Activated T-helper 1 cell treated with anti-CD3 and anti-CD28 coated beads, Interleukin-2, amount 50 U/mL, for 16 hours (primary cell): ENCODE measurements at places on chromosomes 3 and 15.

DNA sequence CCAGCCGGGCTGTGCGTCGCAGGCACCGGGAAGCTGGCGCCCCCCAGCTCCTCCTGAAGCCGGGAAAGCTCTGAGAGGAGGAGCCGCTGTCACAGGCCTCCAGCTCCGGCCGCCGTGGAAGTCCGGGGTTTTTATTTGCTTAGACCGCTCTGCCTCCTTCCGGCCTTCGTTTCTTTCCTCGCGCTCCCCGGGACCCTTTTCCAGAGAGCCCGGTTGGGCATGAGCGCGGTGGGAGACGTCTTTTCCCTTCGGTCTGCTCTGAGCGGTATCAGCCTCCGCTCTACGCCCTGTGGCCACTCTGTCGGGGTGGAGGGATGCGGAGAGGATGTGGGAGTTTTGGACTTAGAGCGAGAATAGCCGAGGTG, 559 bp downstream of the SENP5 start:
- DNase-seq: no peak

- no peak for DNase-seq
Observed at GRCh38 chr3:71109241-71109976, 474.1 kb downstream of the FOXP1 start.

DNA sequence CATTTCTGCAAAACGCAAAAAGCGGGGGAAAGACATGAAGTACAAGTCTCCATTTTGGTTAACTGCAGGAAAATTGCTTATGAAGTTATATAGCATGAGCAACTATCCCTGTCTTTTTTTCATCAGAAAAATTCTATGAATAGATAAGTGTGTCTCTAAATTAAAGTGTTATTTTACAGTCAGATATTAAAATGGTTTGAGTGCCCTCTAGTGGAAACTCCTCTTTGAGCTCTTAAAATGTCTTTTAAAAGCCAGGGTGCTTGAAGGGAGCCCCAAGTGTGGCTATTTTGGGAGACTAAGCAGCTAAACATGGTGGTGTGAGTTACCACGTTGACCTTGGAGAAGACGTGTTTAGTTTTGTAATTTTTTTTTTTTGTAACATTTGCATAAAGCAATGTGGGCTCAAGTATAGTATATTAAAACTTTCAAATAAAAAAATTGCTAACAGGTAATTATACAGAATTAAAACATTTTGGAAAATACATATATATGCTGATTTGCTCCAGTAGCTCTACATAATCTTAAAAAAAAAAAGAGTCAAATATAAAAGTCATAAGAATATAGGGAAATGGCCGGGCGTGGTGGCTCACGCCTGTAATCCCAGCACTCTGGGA, 77.2 kb downstream of the PPP2R3A start:
- DNase-seq: no peak

GRCh38 chr3:186477876-186478275, 66.3 kb downstream of the CRYGS start:
- DNase-seq: no peak

DNA sequence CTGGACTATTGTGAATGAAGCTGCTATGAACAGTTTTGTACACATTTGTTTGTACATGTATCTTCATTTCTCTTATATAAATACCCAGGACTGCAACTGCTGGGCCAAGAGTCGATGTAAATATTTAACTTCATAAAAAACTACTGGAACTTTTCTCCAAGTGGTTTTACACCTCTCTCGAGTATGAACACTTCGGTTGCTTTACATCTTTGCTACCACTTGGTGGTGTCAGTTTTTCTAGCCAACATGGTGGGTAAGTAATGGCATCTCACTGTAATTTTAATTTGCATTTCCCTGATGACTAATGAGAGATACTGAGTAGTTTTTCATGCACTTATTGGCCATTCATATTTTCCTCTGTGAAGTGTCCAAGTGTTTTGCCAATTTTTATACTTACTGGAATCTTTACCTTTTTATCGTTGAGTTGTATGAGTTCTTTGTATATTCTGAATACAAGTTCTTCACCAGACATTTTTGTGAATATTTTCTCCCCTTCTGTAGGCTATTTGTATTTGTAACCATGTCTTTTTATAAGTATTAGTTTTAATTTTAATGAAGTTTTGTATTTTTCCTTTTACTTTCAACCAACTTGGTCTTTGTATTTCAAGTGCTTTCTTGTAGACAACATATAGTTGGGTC, 44.4 kb downstream of the PCOLCE2 start:
- no peak for DNase-seq

- no peak for DNase-seq
Observed at GRCh38 chr3:79183496-79183895, 584.3 kb downstream of the ROBO1 start.

- no peak for DNase-seq
Observed at GRCh38 chr15:85865070-85865684, 70.5 kb upstream of the KLHL25 start.

- no peak for DNase-seq
Observed at GRCh38 chr15:29788433-29789034, 33.7 kb downstream of the TJP1 start.

DNA sequence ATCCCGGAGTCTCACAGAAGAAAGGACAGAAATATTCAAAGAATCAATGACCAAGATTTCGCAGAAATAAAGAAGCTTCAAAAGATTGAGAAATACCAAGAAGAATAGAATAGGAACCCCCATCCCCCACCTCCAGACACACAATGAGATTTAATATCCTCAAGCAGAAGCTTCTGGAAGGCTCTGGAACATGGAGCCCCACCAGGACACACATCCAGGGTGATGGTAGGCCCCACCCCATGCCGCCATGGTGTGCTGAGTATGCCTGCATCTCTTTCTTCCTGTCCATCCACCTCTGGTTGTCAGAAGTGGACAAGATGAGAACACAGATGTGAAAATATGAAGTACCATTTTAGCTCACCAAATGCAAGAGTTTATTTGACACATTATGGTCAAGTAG, 19.3 kb downstream of the PRR23E start:
- no peak for DNase-seq

GRCh38 chr3:134794950-134795745, at the start of gene EPHB1:
Gene EPHB1 (plus strand): TSS chr3:134795260.
- DNase-seq: no peak

GRCh38 chr3:44000586-44000985, 241.1 kb upstream of the TOPAZ1 start:
- no peak for DNase-seq

GRCh38 chr3:12452361-12453330, 31.6 kb upstream of the TSEN2 start:
- DNase-seq: no peak

- no peak for DNase-seq
Observed at GRCh38 chr3:99084156-99084555, 182.7 kb upstream of the DCBLD2 start.

DNA sequence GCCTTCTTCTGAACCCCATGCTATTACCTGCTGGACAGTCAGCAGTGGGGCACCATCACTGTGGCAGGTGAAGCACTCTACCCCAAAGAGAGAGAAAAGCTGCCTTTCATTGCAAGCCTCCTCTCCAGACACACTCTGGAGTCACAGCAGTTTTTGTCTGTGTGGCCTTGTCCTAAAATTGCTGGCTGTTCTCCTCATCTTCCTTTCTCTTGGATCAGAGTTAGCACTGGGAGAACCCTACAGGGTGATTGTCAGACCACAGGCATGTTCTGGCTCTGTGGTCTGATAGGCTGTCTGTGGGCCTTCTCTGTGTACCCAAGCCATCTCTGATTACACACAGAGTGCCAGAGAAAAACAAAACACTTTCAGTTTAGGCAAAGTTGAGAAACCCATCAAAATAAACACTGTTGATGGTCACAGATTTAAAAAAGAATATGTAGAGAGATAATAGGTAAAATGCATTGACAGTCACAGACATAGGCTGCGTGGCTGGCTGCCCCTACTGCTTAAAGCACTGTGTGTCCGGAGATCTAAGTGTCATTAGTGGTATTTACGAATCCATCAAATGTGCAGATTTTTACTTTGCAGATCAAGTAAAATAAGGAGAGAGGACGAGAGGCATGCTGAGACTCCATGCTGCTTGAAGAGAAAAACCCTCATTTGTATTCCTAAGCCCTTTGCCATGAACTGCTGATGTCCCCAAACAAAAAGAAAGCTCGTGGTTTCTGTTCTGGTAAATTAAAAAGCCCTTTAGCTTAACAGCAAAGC, 689.9 kb downstream of the TUSC7 start:
- no peak for DNase-seq

DNA sequence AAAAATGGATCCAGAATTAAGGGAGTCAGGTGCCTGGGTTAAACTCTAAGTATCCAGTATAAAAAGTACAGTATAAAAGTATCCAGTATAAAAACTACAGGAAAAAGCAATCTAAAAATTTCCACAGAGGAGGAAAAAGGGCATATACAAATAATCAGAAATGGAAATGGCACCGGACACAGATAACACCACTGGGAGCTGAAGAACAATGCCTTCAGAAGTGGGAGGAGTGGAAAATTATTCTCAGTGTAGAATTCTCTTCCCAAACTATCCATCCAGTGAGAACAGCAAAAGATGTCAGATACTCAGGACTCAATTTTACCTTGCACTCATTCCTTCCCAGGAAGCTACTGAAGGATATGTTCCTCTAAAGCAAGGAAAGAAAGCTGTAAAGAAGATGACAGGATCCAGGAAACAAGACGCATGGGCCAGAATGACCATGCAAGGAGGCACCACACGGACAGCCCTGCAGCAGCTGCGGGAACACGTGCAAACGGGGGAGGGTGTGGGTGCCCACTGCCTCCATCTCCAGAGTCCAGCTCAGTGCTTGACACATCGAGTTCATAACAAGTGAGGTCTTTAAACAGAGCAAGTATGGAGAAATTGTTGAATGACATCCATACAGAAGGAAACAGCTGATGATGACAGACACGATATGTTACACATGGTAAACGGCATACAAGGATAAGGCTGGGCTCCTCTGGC, 68.5 kb downstream of the CHSY1 start:
- DNase-seq: no peak

DNA sequence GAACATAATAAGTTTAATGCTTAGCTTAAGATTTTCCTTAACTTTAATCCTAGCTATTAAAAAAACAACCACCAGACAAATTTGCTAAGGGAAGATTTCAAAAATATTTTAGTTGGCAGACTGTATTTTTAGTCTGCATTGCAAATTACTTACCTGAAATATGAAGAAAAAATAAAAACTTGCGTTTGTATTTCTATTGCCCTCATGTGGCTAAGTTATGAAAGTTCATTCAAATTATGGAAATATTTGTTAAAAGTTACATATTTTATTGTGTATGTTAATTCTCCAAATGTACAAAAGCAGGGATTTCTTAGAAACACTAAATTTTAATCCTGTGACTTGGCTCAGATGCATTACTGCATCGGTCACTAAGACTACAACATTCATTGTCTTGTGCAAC, 15.0 kb downstream of the GTF2A2 start:
- no peak for DNase-seq

- peak; percentile 4 for DNase-seq
Observed at GRCh38 chr15:21260966-21261395, 179.3 kb downstream of the POTEB3 start.

DNA sequence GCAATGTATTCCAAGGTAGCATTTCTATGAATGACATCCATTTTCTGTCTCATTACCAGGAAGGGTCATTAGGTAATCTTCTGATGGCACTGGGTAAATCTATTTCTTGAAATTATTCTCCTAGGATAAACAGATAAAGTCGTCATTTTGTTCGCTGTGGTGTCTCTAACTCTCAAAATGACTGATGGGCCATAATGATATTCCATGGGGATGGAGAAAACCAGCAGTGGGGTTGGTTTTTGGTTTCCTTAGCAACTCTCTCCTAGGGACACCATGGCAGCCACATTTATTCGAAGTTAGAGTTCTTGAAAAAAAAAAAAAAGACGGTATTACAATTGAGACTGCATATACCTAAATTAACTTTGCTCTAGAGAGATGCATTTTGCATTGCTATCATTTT, 231.3 kb upstream of the SLCO3A1 start:
- no peak for DNase-seq

GRCh38 chr3:112143689-112144088, 10.6 kb upstream of the GCSAM start:
- DNase-seq: no peak

DNA sequence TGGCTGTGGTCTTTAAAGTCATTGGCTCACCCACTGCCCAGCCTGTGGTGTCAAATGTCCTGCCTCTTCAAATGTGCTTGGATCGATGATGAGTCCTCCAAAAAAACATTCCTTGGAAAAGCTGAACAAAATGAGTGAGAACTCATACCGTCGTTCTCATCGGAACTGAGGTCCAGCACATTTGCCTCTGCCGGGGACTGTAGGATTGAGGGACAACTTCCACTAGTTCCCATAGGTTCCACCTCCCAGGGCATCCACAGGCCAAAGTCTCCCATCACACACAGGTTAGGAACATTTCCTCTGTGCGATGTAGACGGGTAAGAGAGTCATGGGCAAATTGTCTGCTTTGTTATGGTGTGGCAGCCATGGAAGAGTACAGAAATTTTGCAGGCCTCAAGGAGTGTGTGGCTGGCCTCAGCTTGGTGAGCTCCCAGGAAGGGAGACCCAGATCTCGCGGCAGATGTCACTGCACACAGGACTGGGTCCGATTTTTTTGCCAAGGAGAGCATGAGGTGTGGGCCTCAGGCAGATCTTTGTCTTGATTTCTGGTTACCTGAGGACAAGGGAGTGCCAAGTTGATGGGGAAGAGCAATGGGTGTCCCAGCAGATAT, 115.7 kb downstream of the SNRPN start:
- no peak for DNase-seq

- no peak for DNase-seq
Observed at GRCh38 chr3:119315600-119316312, 21.6 kb downstream of the ARHGAP31 start.

DNA sequence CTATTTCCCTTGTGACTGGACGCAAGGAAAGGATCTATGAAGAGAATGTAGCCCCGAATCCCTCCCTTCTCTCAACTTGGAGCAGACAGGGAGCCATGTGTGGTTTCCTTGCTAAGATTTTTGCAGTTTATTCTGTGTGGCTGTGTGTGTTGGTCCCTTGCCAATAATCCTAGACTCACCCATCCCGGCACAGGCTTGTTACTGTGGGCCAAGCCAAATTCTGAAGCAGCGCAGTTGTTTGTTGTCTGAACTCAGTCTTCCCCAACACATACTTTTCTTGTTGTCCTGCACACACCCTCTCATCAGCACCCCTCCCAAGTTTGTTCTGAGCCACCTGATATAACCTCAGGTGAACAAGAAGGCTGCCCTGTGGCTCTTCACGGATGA, 193.3 kb upstream of the CTDSPL start:
- DNase-seq: no peak

GRCh38 chr3:30661098-30661873, 54.9 kb downstream of the TGFBR2 start:
- DNase-seq: no peak

DNA sequence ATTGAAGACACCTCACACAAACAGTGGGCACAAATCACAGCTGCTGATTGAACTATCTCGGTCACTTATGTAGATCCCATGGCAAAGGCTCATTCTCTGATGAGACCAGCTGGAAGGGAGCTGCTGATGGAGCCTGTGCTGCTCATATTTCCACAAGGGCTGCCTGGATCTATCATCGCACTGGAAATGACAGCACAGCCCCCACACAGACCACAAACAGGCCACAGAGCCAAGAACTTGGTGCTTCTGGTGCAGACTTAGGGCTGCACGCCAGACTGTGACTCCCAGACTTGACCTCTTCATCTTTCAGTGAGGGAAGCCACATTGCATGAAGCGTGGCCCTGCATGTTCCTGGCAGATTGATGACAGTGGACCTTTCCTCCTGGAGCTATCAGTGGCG, 197.6 kb downstream of the MINAR1 start:
- DNase-seq: no peak

GRCh38 chr3:32421991-32422859, 30.6 kb downstream of the CMTM7 start:
- no peak for DNase-seq

- no peak for DNase-seq
Observed at GRCh38 chr15:45641374-45641781, 6.5 kb downstream of the SQOR start.
